ENCODE measurements at places on chromosomes 13 and 19. TPM values are rescaled to one million over a fixed set of nuclear protein-coding genes. Genes with fewer than 3 reads are reported as not detected.

DNA sequence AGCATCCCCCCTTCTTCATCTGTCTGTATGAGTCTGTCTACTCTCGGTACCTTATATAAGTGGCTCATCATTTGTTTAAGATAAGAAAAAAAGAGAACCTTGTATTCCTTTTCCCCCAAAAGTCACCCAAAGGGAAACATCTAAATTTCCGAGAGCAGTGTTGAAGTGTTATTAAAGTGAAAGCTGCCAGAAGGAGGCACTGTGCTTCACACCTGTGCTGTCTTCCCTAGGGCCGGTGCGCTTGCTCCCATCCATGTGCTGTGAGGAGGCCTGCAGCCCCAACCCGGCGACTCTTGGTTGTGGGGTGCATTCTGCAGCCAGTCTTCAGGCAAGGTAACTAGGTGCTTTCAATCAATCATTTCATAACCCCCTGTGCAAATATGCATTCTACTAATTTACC is 97.5 kb downstream of the TNFRSF19 start:
- no peak for DNase-seq

GRCh38 chr13:43744261-43745031 is 42.3 kb downstream of the ENOX1 start:
- no peak for DNase-seq

DNA sequence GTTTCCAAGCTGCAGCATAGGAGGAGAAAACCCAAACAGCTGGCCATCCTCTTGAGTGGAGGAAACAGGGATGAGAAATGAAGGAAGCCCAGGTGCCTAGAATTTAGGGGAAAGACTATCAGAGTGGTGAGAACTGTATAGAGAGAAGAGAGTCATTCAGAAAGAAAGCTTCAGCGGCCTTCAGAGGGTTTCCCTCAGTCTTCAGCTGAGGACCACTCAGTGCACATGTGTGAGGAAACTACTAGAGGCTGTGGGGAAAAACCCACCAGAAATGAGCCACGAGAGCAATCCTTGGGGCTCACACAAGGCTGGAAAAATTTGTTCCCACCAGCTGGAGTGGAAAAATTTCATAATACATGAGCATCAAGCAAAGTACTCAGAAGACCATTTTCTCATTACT is 35.2 kb upstream of the CPB2 start:
- DNase-seq, result no peak

DNA sequence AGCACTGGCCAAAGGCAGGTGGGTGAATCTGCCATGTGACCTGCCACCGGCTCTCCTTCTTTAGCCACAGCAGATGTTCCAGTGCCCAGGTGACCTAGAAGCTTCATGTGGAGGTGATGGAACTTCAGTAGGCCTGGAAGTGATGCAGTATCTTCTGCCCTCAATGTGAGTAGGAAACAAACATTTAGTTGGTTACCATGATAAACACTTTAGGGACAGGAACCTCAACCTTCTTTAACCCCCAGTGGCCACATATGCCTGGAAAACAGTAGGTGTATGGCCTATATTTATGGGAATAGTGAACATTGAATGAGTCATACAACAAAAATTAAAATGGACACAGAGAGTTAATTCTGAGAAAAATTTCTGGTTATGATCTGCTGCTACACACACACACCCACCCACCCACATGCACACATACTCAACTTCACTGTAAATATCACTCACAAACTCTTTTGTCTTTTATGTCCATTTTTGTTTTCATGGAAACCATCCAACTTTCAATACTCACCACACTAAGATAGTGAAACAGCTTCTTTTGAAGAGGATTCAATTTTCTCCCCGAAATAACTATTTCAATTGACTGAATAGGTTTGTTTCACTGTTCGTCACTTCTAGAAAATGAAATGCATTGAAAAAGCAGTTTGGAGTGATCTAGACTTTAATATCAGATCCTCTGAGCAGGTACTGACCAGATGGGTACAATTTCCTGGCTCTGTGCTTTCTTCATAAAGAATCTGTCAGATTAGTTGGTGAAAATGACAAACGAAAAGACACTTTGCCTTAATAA is 97.3 kb downstream of the STARD13 start:
- no peak for DNase-seq

GRCh38 chr13:100300243-100300642 is 211.3 kb downstream of the PCCA start:
- no peak for DNase-seq

DNA sequence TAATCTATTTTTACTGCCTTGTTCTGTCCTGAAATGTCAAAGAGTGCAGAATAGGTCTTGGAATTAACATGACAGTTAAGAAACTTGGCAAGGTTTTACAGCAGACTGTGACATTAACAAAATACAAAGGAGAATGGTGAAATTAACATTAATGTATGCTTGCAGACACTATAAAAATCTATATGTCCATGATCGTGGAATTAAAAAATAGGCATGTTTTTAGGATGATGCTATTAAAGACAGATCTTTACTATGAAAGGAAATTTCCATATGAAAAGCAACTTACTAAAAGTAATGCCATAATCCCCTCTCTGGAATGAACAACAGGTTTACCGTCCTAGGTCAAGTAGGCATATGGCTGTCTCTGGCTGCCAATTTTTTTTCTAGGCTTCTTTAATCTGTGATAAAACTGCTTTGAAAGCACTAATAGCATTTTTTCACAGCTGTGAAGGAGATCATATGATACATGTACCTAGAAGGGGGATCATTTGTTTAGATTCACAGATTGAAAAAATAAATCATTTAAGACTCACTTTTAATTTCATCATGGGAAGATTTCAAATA is 291.5 kb downstream of the ZNF536 start:
- DNase-seq, result no peak

The FIZ1 gene
- 22.6 TPM for polyA plus RNA-seq

The ZNF763 gene
- polyA plus RNA-seq, result 9.6 TPM

The MEIOSIN gene
- polyA plus RNA-seq, result not detected

The NBEA gene
- polyA plus RNA-seq, result 11.1 TPM
